ENCODE measurements at places on chromosomes 11 and 22.

GRCh38 chr11:62195945-62196344, 5.9 kb downstream of the SCGB1D1 start:
- no peak for DNase-seq

DNA sequence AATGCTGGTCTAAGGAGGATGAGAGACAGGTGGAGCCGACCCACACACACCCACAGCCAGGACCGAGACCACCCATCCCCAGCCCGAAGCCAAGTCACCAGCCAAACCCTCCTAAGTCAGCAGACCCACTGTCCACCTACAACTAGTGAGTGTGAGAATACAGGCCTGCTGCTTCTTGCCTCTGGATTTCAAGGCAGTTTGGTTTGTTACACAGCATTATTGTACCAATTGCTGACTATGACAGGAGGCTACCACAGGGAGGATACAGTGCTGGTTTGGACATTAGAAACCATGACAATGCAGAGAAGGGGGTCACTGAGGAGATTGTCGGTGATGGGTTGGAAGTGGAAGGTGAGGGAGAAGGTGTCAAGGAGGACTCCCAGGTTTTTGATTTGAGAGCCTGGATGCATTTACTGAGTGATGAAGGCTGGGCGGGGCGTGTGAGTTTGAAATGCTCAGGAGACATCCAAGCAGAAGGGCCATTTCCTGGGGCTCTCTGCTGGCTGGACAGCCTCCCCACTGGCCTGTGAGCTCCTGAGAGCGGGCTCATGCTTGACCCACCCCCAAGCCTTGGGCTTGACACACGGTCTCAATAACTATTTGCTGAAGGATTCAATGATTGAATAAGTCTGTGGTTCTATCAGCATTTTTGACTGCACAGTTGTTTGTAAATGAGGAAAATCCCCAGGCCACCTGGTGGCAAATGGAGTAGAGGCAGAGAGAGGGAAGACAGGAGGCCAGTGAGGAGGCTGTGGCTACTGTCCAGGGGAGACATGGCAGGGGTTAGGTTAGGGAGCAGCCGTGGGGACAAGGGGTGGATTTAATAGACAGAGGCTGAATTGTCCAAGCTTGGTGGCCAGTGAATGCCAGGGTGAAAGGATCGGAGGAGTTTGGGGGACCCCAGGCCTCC, 9.4 kb upstream of the SSTR3 start:
- DNase-seq = no peak

- DNase-seq = no peak
These were observed 151.4 kb downstream of the FBXO7 start for GRCh38 chr22:32625985-32626384.

GRCh38 chr11:121524233-121524631, 71.5 kb upstream of the SORL1-AS1 start:
- DNase-seq = no peak

- DNase-seq = no peak
These were observed 13.0 kb downstream of the RTN4RL2 start for GRCh38 chr11:57473285-57473841.

- DNase-seq = no peak
These were observed 43.4 kb upstream of the CSNK2A3 start for GRCh38 chr11:11396301-11397035.

- no peak for DNase-seq
These were observed 13.0 kb downstream of the NCF4 start for GRCh38 chr22:36873614-36874308.

GRCh38 chr11:47538741-47539565, 14.0 kb downstream of the CELF1 start:
- DNase-seq = no peak

DNA sequence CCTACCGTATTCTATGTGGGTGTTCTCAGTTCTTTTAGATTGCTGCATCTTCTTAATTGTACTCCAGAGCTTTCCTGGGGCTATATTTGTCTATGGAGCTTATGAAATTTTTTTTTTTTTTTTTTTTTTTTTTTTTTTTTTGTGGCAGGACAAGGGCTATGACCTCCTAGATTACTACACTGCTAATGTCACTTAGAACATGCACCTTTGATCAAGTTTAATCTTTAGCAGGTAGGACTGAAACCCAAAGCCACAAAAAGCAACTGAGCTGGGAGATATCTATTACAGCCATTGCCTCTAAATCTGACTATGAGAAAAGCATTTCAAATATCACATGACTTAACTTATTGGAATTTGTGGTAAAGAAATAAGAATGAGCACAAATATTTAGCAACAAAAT, 21.7 kb upstream of the ABTB2 start:
- no peak for DNase-seq

DNA sequence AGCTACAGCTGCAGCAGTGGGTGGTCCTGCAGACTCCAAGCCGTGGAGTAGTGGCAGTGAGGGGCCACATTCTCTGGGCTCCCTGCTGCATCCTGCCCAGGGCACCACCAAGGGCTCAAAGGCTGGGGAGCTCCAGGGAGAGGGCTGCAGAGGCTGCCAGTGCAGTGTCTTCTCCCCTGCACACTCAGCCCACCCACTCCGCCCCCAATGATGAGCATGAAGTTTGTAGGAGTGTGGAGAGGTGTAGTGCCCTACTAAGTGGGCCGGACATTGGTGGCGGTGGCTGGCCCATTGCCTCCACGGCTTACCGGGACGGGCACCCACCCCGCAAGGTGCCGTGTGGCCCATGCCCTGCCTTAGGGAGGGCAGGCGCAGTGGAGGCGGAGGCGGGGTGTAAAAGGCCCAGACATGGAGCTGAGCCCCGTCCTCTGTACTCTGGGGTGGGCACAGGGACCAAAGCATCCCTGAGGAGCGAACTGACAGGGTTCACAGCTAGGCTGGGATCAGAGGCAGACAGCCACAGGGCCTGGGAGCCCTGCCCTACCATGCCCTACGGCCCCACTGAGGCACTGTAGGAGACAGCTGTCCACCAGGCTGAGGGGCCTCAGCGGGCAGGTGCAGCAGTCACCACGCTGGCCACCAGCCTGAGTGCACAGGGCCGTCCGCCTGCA, 18.9 kb downstream of the ARVCF start:
- no peak for DNase-seq

DNA sequence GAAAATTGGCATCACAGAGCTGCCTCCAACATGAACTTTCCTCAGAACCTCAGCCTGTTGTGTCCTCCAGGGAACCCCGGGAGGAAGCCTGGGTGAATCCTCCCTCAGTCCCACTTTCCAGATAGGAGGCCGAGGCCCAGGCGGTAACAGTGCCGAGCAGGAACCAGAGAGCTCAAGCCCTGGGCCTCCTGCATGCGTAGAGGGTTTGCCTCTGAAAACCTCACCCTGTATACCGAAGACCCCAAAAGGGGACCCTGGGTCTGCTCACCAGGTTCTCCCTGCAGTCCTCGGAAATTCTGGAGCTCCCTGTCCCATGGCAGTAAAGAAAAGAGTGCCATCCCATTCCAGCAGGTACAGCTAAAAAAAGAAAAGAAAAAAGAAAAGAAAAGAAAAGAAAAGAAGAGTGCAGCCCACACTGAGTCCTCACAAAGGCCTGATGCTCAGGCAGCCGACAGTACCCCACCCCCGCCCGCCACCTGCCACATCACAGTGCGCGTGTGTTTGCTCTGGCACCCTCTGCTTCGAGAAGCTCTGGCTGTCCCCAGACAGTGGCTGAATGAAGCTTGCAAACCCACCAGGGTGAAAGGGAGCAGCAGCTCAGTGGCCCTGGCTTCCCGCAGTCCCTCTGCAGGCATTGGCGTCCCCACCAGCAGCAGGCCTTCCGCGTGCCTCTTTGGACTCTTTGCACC, 28.4 kb upstream of the FADD start:
- no peak for DNase-seq

- no peak for DNase-seq
These were observed 9.2 kb downstream of the CKAP5 start for GRCh38 chr11:46836870-46837269.

GRCh38 chr22:39534092-39534506, 1.6 kb upstream of the RPS19BP1 start:
- no peak for DNase-seq

- no peak for DNase-seq
These were observed 67.3 kb downstream of the AMBRA1 start for GRCh38 chr11:46526216-46527215.

DNA sequence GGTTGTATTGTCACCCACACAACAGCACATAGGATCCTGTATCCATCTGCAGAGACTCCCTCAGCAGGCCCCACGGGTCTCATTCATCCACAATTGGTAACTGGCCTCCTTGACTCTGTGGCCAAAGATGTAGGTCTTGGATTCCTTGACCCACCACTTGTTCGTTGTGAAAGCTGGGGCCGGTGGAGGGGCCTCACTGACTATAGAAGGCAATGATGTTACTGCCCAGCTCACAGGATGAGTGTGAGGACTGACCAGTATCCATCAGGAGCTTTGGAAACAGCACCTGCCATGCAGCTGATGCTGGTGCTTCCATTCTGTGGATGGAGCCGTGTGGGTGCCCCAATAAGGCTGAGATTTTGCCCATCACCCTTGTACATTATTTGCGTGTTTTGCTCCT, 615.7 kb downstream of the BRD1 start:
- DNase-seq = no peak

DNA sequence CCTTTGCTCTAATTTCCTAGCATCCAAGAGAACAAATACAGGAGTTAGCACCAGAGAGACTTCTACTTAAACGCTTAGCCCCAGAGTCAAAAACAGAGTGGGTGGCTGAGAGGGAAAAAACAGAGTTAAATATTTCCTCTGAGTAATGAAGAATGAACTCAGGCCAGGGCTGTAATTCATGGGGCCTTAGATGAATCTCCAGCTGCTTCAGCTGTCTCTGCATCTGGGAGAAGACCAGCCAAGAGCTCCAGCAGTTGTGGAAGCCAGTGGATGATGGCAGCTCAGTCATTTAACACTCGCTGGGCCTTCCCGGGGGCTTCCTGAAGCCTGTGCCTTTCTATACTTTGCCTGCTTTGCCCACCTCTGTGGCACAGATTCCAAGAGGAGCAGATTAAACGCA, 5.7 kb upstream of the ADAMTS15 start:
- DNase-seq = no peak

DNA sequence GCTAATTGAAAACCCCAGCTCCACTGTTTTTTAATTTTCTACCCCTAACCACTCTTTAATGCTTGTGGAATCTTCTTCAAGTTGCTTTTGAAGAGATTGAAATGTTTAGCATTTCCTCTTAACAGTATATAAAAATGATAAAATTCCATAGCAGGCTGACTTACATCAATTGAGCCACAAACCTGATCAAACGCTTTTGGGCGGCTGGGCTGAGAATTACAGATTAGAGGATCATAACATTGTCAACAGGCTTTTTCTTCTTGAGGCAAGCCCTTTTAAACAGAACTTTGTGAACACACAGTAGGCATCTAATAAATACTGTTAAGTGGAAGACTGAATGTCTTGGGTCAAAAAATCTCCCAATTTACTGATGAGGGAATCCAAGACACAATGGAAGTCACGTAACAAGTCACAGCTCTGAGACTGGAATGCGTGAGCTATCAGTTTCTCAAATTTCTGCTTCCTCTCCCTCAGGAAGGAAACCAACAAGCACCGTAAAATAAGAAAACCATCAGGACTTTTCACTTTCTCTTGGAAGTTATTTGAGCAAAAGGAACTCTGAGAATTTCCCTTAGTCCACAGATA, 50.0 kb upstream of the CCDC89 start:
- no peak for DNase-seq

GRCh38 chr11:126527651-126528050, 172.2 kb downstream of the ST3GAL4 start:
- no peak for DNase-seq

GRCh38 chr11:65445604-65446445, 23.2 kb downstream of the NEAT1 start:
- peak; percentile 32 for DNase-seq

GRCh38 chr22:42317008-42317407, 46.6 kb upstream of the TCF20 start:
- no peak for DNase-seq

DNA sequence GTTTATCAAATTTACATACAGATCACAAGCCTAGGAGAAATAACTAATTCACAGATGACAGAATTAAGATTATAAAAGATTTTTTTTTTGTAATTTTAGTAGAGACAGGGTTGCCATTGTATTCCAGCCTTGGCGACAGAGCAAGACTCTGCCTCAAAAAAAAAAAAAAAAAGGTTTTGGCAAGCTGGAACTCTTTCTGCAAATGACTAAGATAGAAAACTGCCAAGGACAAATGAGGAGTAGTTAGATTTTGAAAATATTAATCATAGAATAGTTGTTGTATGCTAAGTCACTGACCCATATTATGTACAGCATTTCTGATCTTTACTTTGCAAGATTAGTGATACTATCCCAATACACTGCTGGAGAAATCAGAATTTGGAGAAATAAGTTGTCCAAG, 99.2 kb downstream of the C11orf65 start:
- no peak for DNase-seq

DNA sequence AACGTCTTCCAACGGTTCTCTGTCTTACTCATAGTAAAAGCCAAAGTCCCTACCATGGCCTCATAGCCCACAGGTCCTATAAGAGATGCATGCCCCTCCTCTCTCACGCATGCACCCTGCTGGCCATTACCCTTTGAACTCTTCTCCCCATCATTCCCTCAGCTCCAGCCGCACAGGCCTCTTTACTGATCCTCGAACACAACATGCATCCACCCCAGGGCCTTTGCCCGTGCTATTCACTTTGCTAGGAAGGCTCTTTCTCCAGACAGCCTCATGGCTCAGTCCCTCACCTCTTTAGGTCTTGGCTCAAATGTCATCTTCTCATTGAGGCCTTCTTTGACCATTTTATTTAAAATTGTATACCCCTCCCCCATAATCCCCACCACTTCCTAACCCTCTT, 7.5 kb downstream of the AP1B1 start:
- no peak for DNase-seq

DNA sequence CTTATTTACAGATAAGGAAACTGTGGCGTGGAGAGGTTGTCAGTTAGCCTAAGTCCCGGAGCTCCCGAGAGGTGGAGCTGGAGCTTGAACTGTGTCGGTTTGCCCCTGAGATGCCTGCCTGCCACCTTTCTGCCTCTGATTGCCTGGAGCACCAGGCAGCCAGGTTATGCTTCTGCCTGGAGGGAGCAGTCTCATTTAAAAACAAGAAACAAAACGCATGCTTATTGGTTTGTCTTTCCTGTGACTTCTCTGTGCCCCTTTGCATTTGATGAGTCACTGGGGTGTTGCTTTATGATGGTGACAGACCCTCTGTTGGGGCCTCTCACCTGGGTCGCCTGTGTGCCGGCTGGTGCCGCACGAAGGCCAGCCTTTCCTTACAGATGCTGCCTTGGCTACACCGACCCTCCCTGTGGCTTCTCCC, 12.2 kb downstream of the AP2A2 start:
- no peak for DNase-seq
